ENCODE measurements at places on chromosomes 7 and 10. TPM values are rescaled to one million over a fixed set of nuclear protein-coding genes. Genes with fewer than 3 reads are reported as not detected.

DNA sequence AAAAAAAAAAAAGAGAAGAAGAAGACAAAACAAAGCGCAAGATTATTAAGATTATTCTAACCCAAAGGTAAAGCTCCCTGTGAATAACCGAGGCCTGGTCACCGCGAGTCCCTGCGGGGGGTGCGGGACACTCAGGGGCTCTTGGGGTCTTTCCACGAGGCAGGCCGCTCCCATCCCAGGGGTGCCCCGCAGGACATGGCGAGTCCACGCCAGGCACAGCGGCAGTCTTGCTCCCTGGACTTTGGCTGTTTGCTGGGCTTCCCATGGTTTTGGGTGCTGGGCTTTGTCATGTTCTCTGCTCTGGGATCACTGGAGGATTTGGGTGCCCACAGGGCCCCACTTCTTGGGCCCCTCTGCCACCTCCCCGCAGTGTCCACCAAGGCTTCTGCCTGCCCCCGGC, 137.4 kb upstream of the TCERG1L start:
- no peak overlapping the region for H3K27ac ChIP-seq
- DNase-seq: no peak
- no peaks in the 10 kb centered on the region for H3K36me3 ChIP-seq
- H3K4me3 ChIP-seq: no peak overlapping the region

DNA sequence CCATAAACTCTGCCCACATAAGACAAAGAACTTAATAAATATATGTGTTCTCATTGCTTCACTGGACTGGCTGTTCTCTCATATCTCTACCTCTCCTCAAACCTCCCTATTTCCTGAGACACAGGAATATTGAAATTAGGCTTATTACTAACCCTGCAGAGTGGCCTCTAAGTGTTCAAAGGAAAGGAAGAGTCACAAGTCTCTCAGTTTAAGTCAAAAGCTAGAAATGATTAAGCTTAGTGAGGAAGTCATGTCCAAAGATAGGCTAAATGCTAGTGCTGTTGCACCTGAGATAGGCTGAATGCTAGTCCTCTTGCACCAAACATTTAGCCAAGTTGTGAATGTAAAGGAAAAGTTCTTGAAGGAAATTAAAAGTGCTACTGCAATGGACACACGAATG, 41.1 kb downstream of the GNAI1 start:
- H3K27ac ChIP-seq: no peak overlapping the region
- H3K4me1 ChIP-seq: no peaks in the 10 kb centered on the region
- no peak overlapping the region for H3K4me3 ChIP-seq

GRCh38 chr10:19592276-19592675, 224.0 kb upstream of the PLXDC2 start:
- H3K27ac ChIP-seq: no peak overlapping the region
- no peaks in the 10 kb centered on the region for H3K27me3 ChIP-seq
- no peaks in the 10 kb centered on the region for H3K36me3 ChIP-seq
- no peaks in the 10 kb centered on the region for H3K4me1 ChIP-seq

- H3K27ac ChIP-seq: no peak overlapping the region
- no peak for DNase-seq
Observed at GRCh38 chr7:121520911-121521310, 124.8 kb upstream of the FAM3C start.

- H3K4me1 ChIP-seq: peaks cover 42% of the 10 kb centered on the region
- no peaks in the 10 kb centered on the region for H3K27me3 ChIP-seq
- H3K36me3 ChIP-seq: no peaks in the 10 kb centered on the region
- peak overlapping the region; percentile 61 for H3K27ac ChIP-seq
Observed at GRCh38 chr7:105678811-105679495, 97.7 kb upstream of the EFCAB10 start.

DNA sequence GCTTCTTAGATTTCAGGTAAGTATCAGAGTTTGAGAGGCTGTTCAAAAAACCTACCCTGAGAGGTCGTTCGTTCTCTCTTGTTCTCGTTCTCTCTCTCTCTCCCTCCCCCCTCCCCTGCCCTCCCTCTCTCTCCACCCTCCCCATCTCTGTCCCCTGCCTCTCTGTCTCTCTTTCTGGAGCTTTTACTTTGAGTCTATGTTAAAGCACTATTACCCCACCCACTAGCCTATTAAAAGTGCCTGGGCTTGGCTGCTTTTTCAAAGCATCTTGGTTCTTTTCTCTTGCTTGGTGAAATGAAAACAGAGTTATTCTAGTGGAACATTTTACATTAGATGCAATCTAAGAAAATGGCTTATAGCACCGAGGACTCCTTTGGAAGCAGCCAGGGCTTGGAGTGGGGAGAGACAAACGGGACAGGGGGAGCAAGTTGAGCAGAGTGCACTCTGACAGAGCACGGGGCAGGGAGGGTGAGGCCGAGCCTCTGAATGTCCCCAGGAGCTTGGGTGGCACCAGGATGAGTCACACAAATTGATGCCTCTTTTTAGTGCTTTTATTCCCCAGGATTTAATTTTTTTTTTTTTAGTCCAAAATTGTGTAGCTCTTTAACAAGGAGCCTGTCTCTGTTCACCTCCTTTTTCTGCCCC, 134.3 kb downstream of the CFAP58 start:
- no peak overlapping the region for H3K4me3 ChIP-seq
- H3K27ac ChIP-seq: no peak overlapping the region
- H3K36me3 ChIP-seq: no peaks in the 10 kb centered on the region
- DNase-seq: no peak

- H3K36me3 ChIP-seq: no peaks in the 10 kb centered on the region
- no peaks in the 10 kb centered on the region for H3K27me3 ChIP-seq
- DNase-seq: no peak
Observed at GRCh38 chr10:28312572-28312971, 9.7 kb upstream of the MPP7 start.

GRCh38 chr7:140448781-140449480, 30.4 kb downstream of the MKRN1 start:
- no peak overlapping the region for H3K27ac ChIP-seq
- H3K36me3 ChIP-seq: peaks cover 10% of the 10 kb centered on the region
- H3K4me3 ChIP-seq: no peak overlapping the region
- no peaks in the 10 kb centered on the region for H3K27me3 ChIP-seq
- H3K4me1 ChIP-seq: peaks cover 9% of the 10 kb centered on the region

DNA sequence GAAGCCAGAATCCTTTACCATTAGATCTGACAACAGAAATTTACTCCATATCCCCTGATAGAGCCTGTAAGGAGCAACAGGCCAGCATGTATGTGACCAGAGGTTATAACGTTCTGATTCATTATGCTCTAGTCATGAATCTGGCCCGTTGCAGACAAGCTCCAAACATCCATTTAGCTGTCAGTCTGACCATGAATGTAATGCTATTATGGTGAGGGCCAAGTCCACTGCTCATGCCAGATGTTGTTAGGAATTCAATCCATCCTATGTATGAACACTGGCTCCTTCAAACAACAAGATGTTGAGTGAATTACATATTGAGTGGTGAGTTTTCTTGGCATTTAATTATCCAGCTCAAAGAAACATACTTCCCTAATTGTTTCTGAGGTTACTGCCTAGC, 610.1 kb upstream of the ANKRD30A start:
- H3K27ac ChIP-seq: no peak overlapping the region
- no peaks in the 10 kb centered on the region for H3K36me3 ChIP-seq

- no peaks in the 10 kb centered on the region for H3K27me3 ChIP-seq
- H3K36me3 ChIP-seq: no peaks in the 10 kb centered on the region
- no peaks in the 10 kb centered on the region for H3K4me1 ChIP-seq
- H3K27ac ChIP-seq: no peak overlapping the region
- DNase-seq: no peak
Observed at GRCh38 chr7:96004578-96004977, 232.2 kb downstream of the DYNC1I1 start.

DNA sequence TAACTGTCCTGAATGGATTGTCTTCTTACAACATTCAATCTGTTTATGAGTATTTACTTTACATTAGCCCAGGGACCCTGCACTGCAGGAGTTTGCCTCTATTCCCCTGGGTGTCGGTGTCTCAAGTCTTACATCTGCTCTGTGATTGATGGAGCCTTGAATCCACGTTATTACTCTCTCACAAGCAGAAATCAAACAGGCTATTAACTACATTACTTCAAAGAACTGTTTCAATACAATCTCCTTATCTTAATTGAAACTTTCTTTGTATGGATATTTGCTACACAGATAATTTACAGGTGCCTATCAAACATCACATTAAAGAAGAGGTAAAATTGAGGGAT, 3.1 kb upstream of the ARID5B start:
- no peak for DNase-seq
- H3K27me3 ChIP-seq: no peaks in the 10 kb centered on the region
- H3K27ac ChIP-seq: no peak overlapping the region
- no peak overlapping the region for H3K4me3 ChIP-seq
- peaks cover 39% of the 10 kb centered on the region for H3K4me1 ChIP-seq

DNA sequence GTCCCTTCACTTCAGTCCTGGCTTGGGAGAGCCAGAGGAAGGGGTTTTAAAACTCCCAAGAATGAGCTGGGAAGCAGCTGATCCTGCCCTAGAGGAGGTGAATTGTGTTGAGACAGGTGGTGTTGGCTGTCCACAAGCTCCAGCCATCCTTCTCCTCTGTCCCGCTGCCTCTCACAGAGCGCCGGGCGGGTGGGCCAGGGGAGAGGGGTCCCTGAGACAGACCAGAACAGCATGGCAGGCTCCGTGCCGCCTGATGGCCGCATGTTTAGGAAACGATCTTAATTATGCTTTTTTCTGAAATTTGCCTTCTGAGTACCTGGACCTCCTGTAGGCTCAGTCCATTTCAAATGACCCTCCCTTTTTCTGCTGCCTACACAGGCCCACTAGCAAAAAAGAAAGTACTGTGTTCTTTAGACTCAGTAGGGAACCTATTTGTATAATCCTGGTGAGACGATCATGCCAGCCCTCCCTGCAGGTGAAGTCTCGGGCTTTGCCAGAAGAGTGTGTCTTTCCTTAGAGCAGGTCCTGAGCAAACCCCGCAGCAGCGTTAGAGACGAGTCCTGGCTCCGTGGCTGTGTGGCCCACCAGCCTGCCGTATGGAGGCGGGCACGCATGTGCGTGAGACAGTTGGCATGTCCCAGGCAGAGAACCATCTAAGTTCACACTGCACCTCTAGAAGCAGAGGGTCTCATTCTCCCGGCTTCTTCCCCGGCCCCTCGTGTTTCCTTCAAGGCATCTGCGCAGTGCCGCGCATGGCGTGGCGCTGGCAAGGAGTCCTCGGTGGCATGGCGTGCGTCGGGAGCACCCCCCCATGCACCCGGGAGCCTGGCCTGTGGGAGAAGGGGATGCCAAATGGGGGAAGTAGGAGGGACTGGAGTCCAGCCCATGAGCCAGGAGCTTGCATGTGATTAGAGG, 26.3 kb upstream of the PWWP2B start:
- H3K4me1 ChIP-seq: peaks cover 2% of the 10 kb centered on the region
- no peak overlapping the region for H3K27ac ChIP-seq
- no peaks in the 10 kb centered on the region for H3K27me3 ChIP-seq
- H3K36me3 ChIP-seq: no peaks in the 10 kb centered on the region
- DNase-seq: no peak
- no peak overlapping the region for H3K4me3 ChIP-seq

DNA sequence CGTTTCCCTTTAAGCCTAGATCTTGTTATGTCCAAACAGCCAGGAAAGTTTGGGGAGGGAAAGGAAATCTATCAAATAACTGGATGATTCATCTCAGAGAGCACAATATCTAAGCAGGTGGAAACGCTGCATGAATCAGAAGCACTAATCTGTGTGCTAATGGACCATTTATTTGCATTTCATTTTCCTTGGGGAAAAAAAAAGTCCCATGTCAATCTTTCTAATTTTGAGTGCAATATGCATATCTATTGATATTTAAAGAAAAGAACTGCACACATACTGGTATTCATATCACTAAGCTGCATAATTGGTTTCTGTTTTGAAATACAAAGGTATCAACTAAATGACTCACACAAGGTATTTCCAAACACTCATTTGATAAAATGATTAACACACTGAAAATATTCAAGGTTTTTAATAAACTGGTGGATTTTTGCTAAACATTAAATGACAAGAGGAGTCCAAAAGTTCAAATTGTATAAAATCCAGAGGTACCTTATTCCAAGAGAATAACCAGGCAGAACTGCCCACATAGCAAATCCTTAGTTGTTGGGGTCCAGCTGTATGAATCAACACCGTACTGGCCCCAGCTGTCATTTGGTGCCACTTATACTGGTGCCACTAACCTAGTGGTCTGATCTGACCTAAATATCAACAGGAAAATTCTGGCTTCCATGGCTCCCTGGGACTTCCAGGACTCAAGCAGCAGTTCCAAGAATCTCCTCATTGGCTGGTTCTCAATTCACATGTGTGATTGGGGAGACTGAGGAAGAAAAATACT, 122.2 kb upstream of the SP4 start:
- DNase-seq: no peak
- H3K4me1 ChIP-seq: no peaks in the 10 kb centered on the region

- no peaks in the 10 kb centered on the region for H3K4me1 ChIP-seq
- no peak for DNase-seq
- H3K27me3 ChIP-seq: no peaks in the 10 kb centered on the region
Observed at GRCh38 chr10:4595719-4596319, 230.2 kb upstream of the AKR1E2 start.

- H3K4me1 ChIP-seq: peaks cover 10% of the 10 kb centered on the region
- H3K27ac ChIP-seq: no peak overlapping the region
- H3K36me3 ChIP-seq: no peaks in the 10 kb centered on the region
- no peak overlapping the region for H3K4me3 ChIP-seq
- no peaks in the 10 kb centered on the region for H3K27me3 ChIP-seq
Observed at GRCh38 chr7:70597066-70597465, 534.9 kb upstream of the GALNT17 start.

GRCh38 chr7:88401009-88401623, 94.4 kb upstream of the STEAP4 start:
- no peak for DNase-seq
- no peaks in the 10 kb centered on the region for H3K36me3 ChIP-seq
- H3K4me1 ChIP-seq: no peaks in the 10 kb centered on the region
- no peak overlapping the region for H3K4me3 ChIP-seq

GRCh38 chr7:150329331-150330120, 6.2 kb upstream of the ACTR3C start:
- H3K4me3 ChIP-seq: no peak overlapping the region
- H3K4me1 ChIP-seq: peaks cover 6% of the 10 kb centered on the region
- no peaks in the 10 kb centered on the region for H3K27me3 ChIP-seq
- peaks cover 10% of the 10 kb centered on the region for H3K36me3 ChIP-seq

DNA sequence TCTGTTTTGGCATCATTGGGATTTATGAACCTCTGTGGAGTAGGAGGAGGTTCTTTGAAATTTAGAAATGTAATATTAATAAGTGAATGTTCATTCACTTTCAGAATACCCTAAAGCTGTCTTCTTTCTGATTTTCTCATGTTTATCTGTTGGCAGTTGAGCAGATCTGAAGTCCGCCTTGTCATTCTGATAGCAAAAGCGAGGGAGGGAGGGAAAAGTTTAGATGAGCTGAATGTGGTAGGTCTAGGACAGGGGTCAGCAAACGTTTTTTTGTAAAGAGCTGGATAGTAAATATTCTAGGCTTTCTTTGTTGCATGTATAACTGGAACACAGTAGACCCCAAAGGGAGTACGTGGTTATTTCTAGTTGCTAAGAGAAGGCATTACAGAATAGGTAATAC, 94.4 kb upstream of the GATA3 start:
- H3K27me3 ChIP-seq: no peaks in the 10 kb centered on the region
- H3K27ac ChIP-seq: no peak overlapping the region
- H3K36me3 ChIP-seq: peaks cover 13% of the 10 kb centered on the region

CUZD1 gene
- total RNA-seq: not detected

TRA2A gene
- 45.8 TPM for total RNA-seq

AKR1D1 gene
- total RNA-seq: 0.14 TPM

UCMA gene
- not detected for total RNA-seq

AKR1C8 gene
- total RNA-seq: not detected

LLCFC1 gene
- not detected for total RNA-seq

SLC26A3 gene
- total RNA-seq: 0.67 TPM

NRG3 gene
- total RNA-seq: 1.9 TPM

DLX6 gene
- not detected for total RNA-seq

CARD11 gene
- total RNA-seq: 16.8 TPM

DYDC2 gene
- total RNA-seq: 5.2 TPM

OR2A1 gene
- not detected for total RNA-seq

All from upper lobe of left lung (tissue), 6 donors.